ENCODE measurements at places on chromosomes 13 and 19.

DNA sequence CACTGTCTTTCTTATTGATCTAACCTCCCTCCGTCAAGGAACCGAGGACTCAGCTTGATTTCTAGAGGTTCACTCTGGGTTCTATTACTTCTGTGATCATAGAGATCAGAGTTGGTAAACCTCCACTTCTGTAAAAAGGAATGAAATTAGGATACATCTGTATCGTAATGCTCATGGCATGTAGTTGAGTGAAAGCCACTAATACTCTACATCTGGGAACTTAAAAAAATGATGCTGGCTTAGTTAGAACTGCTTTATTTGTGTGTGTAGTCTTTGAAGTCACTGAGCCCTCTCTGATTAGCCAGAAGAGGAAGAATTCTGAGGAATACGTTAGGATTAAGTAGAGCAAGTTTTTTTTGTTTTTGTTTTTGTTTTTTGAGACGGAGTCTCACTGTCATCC lies 140.8 kb downstream of the GGACT start:
- DNase-seq, result no peak

DNA sequence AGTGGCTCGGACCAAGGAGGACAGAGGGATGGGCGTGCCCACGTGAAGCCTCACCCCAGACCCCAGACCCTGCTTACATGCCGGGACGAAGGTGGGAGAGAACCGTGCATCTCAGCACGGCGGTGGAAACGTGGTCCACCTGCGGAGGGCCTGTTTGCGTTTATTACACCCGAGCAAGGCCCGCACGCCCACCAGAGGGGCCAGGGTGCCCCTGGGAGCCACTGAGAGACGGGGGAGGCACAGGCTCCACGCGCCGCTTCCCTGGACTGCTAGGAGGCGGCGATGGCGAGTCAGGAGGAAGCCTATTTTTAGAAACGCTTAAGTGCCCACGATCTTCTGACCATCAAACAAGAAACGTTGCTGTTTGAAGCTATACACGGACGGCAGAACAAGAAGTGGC lies 80.7 kb downstream of the ATP11A start:
- DNase-seq, result no peak

DNA sequence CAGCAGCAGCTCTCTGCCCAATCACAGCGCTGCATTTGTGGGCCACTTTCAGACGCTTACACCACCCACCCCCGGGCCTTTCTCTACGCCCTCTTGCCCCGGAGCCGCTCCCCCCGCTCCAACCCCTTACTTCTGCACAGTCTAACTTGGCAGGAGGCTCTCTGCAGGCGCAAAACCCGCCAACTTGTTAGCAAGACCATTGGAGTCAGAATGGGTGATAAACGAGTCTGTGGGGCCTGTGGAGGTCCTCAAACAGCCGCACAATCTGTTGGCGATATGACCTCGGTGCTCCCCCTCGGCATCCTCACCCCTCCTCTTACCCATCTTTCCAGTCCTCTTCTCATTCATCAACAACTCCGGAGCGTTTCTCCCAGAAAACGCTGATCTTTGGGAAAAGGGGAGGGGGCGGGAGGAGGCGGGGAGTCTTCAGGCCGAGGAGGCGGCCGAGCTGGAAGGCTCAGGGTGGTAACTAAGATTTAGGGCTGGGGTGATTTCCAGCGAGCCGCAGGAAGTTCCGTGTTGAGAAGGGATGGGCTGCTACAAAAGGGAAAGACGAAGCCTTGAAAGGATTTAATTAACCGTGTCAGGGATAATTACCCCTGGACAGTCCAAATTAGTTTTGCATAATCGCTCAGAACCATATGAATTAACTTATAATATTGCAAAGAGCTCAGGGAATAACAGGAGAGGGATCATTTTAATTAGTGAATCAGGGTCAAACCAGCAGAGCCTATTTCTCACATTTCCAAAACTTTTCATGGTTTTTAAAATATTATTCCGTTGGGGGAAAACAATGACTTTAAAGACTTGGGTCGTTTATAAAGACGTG lies 4.1 kb downstream of the SOX21 start:
- DNase-seq, result no peak

DNA sequence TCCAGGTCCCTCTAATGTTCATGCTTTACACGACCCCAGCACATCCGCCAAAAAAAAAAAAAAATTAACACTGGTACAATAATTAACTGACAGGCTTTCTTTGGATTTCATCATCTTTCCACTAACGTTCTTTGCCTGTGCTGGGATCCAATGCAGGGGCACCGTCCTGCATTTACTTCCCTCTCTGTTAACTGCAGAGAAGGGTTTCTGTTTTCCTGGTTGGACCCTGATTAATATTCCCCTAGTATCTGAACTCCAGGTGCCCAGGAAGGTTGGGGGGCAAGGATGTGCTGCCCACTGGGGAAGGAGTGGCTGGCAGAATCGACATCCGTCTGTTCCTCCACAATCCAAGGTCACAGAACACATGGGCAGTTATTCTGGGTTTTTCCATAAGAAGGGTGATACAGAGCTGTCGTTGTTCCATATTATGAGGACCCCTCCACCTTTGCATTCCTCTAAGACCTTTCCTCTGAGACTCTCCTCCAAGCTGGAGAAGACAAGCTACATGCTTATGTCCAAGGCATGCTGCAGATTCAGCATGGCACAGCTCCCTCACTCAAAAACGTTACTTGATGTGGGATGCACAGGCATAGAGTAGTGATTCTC lies 4.5 kb upstream of the LAIR1 start:
- DNase-seq, result no peak

DNA sequence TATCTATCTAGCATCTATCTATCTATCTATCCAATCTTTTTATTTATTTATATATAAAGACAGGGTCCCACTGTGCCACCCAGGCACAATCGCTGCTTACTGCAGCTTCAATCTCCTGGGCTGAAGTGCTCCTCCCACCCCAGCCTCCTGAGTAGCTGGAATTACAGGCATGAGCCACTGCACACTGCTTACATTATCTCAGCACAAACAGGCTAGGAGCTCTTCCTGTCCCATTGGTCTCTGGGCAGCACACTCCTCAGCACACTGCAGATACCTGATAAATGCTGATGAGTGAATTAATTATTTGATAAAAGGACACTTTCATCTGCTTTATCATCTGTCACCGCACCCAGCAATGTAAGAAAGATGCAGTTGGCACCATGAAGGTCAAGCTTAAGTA lies 16.1 kb downstream of the ZNF562 start:
- DNase-seq, result no peak

- no peak for DNase-seq
Measured at GRCh38 chr13:98869408-98870090, 108.3 kb downstream of the DOCK9 start.

GRCh38 chr13:48123812-48124211 lies 28.9 kb upstream of the MED4 start:
- DNase-seq, result no peak

DNA sequence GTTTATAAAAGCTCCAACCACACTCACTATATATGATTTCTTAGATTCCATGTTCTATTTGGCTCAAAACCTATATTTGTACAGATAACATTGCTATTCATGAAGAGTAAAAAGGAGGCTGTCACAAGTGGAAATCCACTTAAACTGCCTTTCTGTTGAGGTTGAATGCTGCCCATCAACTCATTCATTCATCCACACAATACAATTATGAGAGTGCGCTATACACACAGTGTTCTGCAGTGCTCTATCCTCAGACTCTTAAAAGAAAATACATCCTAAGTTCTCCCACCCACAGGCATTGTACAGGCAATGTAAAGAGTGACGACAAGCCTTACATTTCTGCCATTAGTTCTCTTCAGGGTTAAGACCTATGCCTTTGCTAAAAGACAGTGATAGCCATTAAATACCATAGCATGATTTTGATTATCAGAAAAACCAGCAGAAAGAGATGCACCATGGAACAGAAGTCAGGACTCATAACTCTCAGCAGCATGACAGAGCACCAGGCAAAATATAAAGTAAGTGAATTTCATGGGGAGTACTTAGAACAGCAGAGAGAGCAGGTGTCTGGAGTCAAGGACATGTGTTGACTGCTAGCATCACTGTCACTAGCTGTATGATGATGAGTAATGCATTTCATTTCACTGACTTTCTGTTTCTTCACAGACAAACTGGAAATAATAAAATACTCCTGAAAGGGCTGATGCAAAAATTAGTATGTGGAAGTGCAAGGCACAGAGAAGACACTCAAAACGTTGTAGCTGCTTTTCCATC lies 218.0 kb downstream of the RBM26 start:
- no peak for DNase-seq

GRCh38 chr13:112531263-112531794 lies 56.6 kb downstream of the TUBGCP3 start:
- DNase-seq, result no peak

- no peak for DNase-seq
Measured at GRCh38 chr13:101785858-101786257, 333.4 kb downstream of the ITGBL1 start.

DNA sequence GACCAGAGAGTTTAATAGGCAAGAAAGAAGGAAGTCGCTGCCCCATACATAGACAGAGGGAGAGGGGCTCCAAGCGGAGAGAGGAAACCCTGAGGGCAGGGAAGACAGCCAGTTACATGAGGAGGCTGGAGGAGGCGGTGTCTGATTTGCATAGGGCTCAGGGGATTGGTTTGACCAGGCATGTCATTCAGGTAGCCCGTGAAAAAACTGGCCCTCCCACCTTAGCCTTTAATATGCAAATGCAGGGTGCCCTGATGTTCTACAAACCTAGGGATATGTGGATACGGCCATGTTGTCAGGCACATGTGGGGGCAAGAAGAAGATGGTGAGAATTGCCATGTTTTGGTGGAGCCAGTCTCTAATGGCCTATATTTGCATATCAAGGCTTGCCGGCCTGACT lies 1461.6 kb downstream of the PCDH9 start:
- no peak for DNase-seq

DNA sequence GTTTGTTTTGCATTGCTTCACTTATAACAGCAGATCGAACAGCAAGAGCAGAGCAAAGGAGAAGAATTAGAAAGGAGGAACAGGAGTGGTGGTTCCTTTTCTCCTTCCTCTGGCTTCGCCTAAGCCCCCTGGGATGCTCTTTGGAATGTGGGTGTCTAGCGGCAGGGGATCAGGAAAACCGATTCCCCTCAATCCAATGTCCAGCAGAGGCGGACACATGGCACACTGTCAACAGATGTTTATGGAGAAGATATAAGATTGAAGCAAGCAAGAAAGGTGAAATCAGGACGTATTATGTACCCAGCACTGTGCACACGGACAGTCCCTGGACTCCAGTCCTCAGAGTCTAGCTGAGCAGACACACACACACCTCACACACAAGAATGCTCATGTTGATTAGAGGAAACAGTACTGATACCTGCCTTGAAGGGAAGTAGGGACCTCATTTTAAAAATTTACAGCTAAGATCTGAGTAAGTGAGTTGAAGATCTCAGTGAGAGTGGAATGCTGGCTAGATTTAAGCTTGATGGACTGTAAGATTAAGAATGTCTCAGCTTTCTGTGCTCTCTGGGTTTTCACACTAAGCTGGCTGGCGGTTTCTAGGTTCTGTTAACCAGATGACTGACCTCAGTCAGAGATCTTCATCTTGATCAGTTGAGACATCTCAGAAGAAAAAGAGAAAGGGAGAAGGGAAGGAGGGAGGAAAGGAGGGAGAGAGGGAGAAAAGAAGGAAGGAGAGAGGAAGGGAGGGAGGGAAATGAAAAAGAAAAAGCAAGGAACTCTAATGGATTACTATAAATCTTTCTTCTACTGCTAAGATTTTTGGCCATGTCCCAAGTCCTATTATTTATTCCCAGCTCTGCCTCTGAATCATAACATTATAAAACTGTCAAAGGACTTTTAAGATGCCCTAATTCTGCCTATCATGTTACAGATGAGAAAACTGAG lies 44.8 kb downstream of the FLT1 start:
- no peak for DNase-seq

- no peak for DNase-seq
Measured at GRCh38 chr13:32473650-32474049, 45.7 kb upstream of the N4BP2L1 start.

DNA sequence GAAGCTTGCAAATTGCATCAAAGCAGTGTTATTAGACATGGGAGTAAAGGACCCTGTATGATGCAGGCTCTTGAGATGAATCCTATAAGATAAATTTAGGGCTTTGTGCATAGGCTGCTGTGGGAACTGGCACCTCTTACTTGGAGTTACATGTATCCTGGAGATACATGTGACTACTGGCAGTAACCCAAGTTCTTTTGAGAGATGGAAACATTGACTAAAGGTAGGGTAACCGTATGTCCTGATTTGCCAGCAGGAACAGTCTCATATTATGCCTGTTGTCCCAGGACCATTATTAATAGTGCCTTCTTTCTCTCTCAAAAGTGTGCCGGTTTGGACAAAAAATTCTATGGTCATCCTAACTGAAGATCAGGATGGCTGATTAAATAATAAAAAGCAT lies 195.4 kb downstream of the LACC1 start:
- DNase-seq, result no peak

DNA sequence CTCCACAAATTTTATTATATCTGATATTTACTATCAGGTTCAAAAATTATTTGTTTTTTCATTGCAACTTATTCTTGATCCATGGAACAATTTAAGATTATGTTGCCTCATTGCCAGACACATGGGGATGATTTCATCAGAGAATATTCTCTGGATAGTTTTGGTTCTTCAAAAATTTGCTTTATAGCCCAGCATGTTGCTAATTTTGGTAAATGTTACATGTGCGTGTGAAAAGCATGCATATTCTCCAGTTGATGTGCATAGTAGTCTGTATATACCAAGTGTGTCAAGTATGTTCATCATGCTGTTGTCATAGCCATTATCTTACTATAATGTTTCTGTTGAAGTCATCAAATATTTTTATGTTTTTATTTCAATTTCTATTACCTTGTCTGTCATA lies 122.3 kb downstream of the RFC3 start:
- DNase-seq, result no peak

DNA sequence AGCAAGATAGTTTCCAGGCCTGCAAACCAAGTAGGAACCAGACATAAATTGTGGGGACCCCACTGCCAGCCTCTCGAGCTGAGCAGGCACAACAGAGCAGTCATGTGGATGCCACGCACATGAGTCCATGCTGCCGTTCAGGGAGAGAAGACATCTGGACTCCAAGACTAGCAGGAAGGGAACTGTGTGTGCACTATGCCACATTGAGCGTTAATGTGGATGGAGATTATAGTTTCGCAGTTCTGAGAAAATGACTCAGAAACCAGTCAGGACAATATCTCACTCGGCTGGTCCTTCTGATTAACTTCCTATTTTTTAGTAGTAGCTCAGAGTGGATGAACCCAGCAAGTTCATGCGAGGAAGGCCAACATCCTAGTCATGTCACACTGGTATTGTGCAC lies 124.9 kb downstream of the CRYL1 start:
- DNase-seq, result no peak

DNA sequence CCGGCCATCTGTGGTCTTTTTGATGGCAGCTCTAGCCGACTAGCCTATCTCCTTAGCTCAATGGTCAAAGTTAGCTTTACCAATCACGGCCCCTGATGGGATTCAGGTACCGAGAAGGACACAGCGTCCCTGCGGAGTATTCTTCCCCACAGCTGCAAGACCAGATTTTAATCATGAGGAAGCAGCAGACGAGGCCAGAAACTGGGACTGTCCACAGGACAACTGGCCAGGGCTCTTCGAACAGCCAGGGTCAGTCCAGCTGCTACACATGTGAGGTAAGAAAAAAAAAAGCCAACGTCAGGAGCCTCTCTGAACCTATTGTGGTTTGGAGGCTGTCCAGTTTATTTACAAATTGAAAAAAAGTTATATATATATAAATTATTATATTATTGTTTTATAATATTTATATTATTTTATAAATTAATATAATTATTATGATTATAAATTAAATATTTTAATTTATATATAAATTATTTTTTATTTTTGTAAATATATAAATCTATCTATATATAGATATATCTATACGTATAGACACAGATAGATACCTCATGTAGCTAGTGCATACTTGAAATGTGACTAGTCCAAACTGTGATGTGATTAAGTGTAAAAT lies 10.8 kb downstream of the RINL start:
- no peak for DNase-seq

Measured in activated CD4-positive, CD25-positive, alpha-beta regulatory T cell treated with anti-CD3 and anti-CD28 coated beads, Interleukin-2, amount 50 U/mL, for 72 hours (primary cell).